Esophagus squamous epithelium (tissue), 5 donors: ENCODE measurements at places on chromosomes 16 and 17.

GRCh38 chr16:63018581-63019223 is 982.5 kb upstream of the CDH8 start:
- no peaks in the 10 kb centered on the region for H3K4me1 ChIP-seq
- no peak for DNase-seq
- no peak overlapping the region for H3K27ac ChIP-seq
- H3K27me3 ChIP-seq: no peaks in the 10 kb centered on the region
- H3K36me3 ChIP-seq: no peaks in the 10 kb centered on the region
- no peak overlapping the region for H3K4me3 ChIP-seq

- H3K4me1 ChIP-seq: peaks cover 3% of the 10 kb centered on the region
- no peak overlapping the region for H3K27ac ChIP-seq
- DNase-seq: no peak
These were observed 31.0 kb downstream of the HEATR3 start for GRCh38 chr16:50096791-50097190.

DNA sequence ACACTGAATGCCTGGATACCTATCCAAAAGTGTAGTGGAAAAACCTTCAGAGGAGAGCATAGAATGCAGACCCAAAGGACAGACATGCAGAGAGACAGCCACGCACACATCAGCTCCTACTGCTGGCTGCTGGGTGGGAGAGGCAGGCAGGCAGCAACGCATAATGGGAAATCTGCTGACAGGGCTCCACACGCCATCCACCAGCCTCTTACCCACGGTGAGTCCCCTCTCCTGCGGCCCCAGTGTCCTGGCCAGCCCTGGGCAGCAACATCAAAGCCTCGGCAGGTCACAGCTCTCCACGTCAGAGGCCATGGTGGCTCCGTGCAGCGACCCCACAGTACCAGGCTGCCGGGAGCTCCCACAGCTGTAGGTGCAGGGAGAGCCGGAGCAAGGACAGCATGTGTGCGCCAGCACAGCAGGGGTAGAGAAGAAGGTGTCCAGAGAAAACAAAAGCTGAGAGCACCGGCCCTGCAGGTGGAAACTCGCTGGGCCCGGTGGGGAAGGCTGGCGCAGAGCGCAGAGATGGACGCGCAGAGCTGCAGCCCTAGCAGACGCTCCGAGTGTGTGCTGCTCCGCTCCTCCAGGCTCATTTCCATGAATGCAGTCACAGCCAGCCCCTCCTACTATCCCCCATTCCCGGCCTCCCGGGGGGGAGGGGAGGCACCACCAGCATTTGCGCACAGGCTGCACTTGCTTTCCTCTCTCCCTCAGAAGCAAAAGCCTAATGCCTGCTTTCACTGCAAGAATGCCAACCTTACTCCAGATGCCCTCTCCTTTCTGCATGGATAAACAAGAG is 58.9 kb downstream of the CYTH1 start:
- peaks cover 35% of the 10 kb centered on the region for H3K4me1 ChIP-seq
- H3K27ac ChIP-seq: no peak overlapping the region
- DNase-seq: no peak
- H3K36me3 ChIP-seq: peaks cover 17% of the 10 kb centered on the region
- no peak overlapping the region for H3K4me3 ChIP-seq
- H3K27me3 ChIP-seq: no peaks in the 10 kb centered on the region

DNA sequence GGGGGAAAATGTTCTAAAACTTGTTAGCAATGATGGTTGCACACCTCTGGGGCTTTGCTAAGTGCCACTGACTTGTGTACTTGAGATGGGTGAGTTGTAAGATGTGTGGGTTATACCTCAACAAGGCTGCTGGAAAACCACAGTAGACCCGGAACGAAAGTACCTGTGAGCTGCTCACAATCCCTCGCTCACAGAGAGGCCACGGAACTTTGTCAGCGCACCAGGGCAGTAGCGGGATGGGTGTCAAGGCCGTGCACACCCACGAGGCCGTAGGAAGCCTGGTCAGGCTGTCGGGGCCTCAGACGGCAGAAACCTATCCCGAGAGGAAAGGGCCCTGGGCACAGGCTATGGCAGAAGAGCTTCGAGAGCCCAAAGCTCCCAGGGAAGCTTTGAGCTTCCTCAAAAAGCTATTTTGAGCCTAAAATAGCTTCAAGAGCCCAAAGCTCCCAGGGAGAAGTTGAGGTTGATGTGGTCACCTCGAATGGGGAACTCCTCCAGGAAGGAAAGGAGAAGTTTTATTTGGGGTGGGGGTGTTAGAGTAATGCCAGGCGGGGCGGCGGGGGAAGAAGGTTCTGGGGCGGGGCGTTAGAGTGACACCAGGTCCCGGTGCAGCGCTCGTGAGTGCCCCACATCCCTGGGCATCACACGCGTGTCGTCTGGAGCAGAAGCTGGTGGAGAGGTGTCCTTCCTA is 19.0 kb downstream of the CBFA2T3 start:
- no peak for DNase-seq
- H3K27me3 ChIP-seq: no peaks in the 10 kb centered on the region
- H3K4me1 ChIP-seq: no peaks in the 10 kb centered on the region

GRCh38 chr16:72815348-72816318 is 232.3 kb downstream of the ZFHX3 start:
- H3K4me3 ChIP-seq: no peak overlapping the region
- no peaks in the 10 kb centered on the region for H3K36me3 ChIP-seq
- no peaks in the 10 kb centered on the region for H3K4me1 ChIP-seq
- no peak for DNase-seq
- no peak overlapping the region for H3K27ac ChIP-seq
- no peaks in the 10 kb centered on the region for H3K27me3 ChIP-seq

DNA sequence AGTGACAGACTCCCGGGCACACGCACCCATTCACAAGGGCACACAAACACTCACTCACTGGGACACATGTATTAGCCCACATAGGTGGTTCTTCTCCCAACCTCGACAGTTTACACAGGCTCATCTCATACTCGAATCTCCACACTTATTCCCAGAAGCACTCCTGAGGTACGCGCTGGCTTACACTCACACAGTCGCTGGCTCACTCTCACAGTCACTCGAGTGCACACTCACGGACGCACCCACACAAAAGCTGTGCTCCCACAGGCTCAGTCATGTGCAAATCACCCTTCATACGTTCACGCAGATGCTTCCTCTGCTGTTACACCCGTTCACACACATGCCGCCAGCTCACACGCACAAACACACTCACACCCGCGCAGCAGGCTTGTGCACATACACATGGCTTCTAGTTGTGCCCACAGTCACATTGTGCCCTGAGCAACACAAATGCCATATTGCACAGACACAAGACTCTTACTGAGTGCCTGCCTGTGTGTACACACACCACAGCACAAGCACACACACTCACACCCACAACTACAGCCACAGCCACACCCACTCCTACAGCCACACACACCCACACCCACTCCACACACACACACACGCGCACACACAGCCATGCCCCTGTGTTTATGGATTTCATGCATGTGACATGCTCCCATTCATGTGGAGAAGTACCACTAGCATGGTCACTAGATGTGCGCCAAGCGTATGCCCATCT is 8.4 kb upstream of the PRR29 start:
- no peaks in the 10 kb centered on the region for H3K27me3 ChIP-seq
- H3K27ac ChIP-seq: no peak overlapping the region
- H3K4me1 ChIP-seq: peaks cover 44% of the 10 kb centered on the region
- no peaks in the 10 kb centered on the region for H3K36me3 ChIP-seq
- no peak for DNase-seq
- no peak overlapping the region for H3K4me3 ChIP-seq

GRCh38 chr17:36112572-36112971 is 8.9 kb downstream of the CCL4 start:
- no peak overlapping the region for H3K27ac ChIP-seq
- H3K36me3 ChIP-seq: no peaks in the 10 kb centered on the region
- no peaks in the 10 kb centered on the region for H3K27me3 ChIP-seq
- DNase-seq: no peak
- H3K4me3 ChIP-seq: no peak overlapping the region

GRCh38 chr16:88306860-88307545 is 75.8 kb upstream of the ZNF469 start:
- no peak overlapping the region for H3K27ac ChIP-seq
- H3K36me3 ChIP-seq: no peaks in the 10 kb centered on the region
- peaks cover 11% of the 10 kb centered on the region for H3K4me1 ChIP-seq
- no peak overlapping the region for H3K4me3 ChIP-seq

DNA sequence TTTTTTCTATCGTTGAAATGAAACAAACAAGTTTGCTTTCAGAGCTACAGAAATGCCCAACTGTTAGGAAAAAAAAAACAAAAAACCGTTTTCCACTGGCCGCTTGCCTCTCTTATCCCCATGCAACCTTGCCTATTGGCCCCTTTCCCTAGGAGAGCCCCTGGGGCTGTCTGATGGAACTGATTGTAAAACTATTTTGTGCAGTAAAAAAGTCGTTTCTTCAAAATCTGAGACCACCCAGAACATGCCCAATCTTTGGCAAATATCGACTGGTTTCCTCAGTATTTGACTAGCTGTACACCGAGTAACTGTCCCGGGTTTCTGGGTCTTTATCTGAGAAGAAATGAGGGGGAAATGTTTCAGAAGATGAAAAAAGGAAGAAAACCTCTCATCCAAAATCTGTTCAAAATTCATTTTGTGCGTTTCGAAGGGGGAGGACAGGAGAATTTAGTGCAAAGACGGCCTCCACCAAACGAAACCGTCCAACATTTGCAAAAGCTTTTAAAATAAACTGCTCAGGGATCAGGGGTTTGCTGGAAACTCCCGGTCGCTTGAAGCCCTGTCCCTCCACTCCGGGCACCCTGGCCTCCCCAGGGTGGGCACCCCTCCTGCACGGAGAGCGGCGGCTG is 1.1 kb upstream of the GNAO1 start:
- no peak for DNase-seq
- H3K27me3 ChIP-seq: peaks cover 11% of the 10 kb centered on the region
- no peaks in the 10 kb centered on the region for H3K36me3 ChIP-seq
- H3K4me3 ChIP-seq: peak overlapping the region; percentile 34

- peak overlapping the region; percentile 57 for H3K4me3 ChIP-seq
- no peak for DNase-seq
- H3K36me3 ChIP-seq: no peaks in the 10 kb centered on the region
- no peaks in the 10 kb centered on the region for H3K27me3 ChIP-seq
- peak overlapping the region; percentile 65 for H3K27ac ChIP-seq
These were observed 137.2 kb upstream of the RPH3AL start for GRCh38 chr17:489758-490329.

GRCh38 chr16:57530104-57530521 is 6.3 kb downstream of the CCDC102A start:
- no peaks in the 10 kb centered on the region for H3K27me3 ChIP-seq
- peaks cover 22% of the 10 kb centered on the region for H3K4me1 ChIP-seq
- H3K4me3 ChIP-seq: no peak overlapping the region
- H3K36me3 ChIP-seq: no peaks in the 10 kb centered on the region

- H3K27ac ChIP-seq: no peak overlapping the region
- H3K4me3 ChIP-seq: no peak overlapping the region
- H3K27me3 ChIP-seq: no peaks in the 10 kb centered on the region
- H3K36me3 ChIP-seq: no peaks in the 10 kb centered on the region
- no peak for DNase-seq
These were observed 73.7 kb downstream of the CRISPLD2 start for GRCh38 chr16:84893467-84893848.

GRCh38 chr17:72122010-72122764 is 1.4 kb downstream of the SOX9 start:
- H3K36me3 ChIP-seq: peaks cover 29% of the 10 kb centered on the region
- H3K4me1 ChIP-seq: peaks cover 67% of the 10 kb centered on the region
- H3K27ac ChIP-seq: peak overlapping the region; percentile 59
- H3K27me3 ChIP-seq: peaks cover 3% of the 10 kb centered on the region
- peak overlapping the region; percentile 70 for H3K4me3 ChIP-seq

GRCh38 chr17:6894206-6894528 is 62.6 kb upstream of the TEKT1 start:
- H3K4me3 ChIP-seq: no peak overlapping the region
- no peak for DNase-seq
- no peak overlapping the region for H3K27ac ChIP-seq
- H3K4me1 ChIP-seq: peaks cover 8% of the 10 kb centered on the region

- no peak overlapping the region for H3K27ac ChIP-seq
- no peaks in the 10 kb centered on the region for H3K36me3 ChIP-seq
- H3K4me1 ChIP-seq: no peaks in the 10 kb centered on the region
- no peaks in the 10 kb centered on the region for H3K27me3 ChIP-seq
These were observed 71.4 kb upstream of the ARL4D start for GRCh38 chr17:43327421-43327820.

GRCh38 chr16:64948056-64948455 is 173.8 kb downstream of the CDH11 start:
- H3K27ac ChIP-seq: no peak overlapping the region
- DNase-seq: no peak
- H3K4me1 ChIP-seq: no peaks in the 10 kb centered on the region
- no peaks in the 10 kb centered on the region for H3K36me3 ChIP-seq

GRCh38 chr16:77402672-77403071 is 32.2 kb downstream of the ADAMTS18 start:
- H3K27me3 ChIP-seq: no peaks in the 10 kb centered on the region
- H3K27ac ChIP-seq: no peak overlapping the region
- H3K4me1 ChIP-seq: no peaks in the 10 kb centered on the region
- H3K4me3 ChIP-seq: no peak overlapping the region

GRCh38 chr16:19843371-19843770 is 41.3 kb downstream of the GPRC5B start:
- H3K4me3 ChIP-seq: no peak overlapping the region
- H3K4me1 ChIP-seq: peaks cover 5% of the 10 kb centered on the region
- H3K27ac ChIP-seq: no peak overlapping the region
- H3K36me3 ChIP-seq: no peaks in the 10 kb centered on the region

GRCh38 chr16:4208341-4208751 is 33.5 kb downstream of the SRL start:
- no peak overlapping the region for H3K27ac ChIP-seq
- H3K27me3 ChIP-seq: no peaks in the 10 kb centered on the region
- no peaks in the 10 kb centered on the region for H3K36me3 ChIP-seq
- no peak for DNase-seq
- peaks cover 2% of the 10 kb centered on the region for H3K4me1 ChIP-seq
- no peak overlapping the region for H3K4me3 ChIP-seq

DNA sequence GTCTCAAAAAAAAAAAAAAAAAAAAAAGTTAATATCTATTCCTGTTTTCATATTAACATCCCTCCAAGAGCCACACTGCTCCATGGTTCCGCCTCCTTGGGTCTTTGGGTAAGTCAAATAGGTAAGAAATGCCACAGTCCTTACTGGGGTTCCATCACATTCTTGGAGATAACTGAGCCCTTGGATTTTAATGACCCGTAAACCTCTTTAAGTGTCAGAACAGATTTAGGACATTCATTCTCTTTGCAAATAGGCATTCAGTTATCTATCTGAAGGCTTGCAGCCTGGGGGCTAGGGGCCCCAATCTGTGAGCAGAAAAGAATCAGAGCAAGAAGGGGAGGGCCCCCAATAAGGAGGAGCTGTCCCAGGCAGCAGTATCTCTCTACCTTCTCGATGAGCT is 28.0 kb downstream of the MYH13 start:
- DNase-seq: no peak
- no peak overlapping the region for H3K27ac ChIP-seq
- no peaks in the 10 kb centered on the region for H3K4me1 ChIP-seq
- no peaks in the 10 kb centered on the region for H3K27me3 ChIP-seq

GRCh38 chr17:9299695-9300094 is 275.9 kb downstream of the STX8 start:
- no peaks in the 10 kb centered on the region for H3K36me3 ChIP-seq
- no peaks in the 10 kb centered on the region for H3K4me1 ChIP-seq
- DNase-seq: no peak
- no peak overlapping the region for H3K27ac ChIP-seq
- no peaks in the 10 kb centered on the region for H3K27me3 ChIP-seq
